Transverse colon (tissue), 4 donors: ENCODE measurements at places on chromosomes 12 and 14. TPM values are rescaled to one million over a fixed set of nuclear protein-coding genes. Genes with fewer than 3 reads are reported as not detected.
A peak's percentile ranks its signal among the peaks of the same experiment; 100 is the strongest.

- H3K27me3 ChIP-seq = no peaks in the 10 kb centered on the region
- no peak overlapping the region for H3K27ac ChIP-seq
- no peak overlapping the region for H3K4me3 ChIP-seq
- DNase-seq = no peak
Observed at GRCh38 chr12:114826244-114826643, 142.3 kb upstream of the TBX3 start.

- no peak for DNase-seq
- H3K27me3 ChIP-seq = peaks cover 12% of the 10 kb centered on the region
- no peak overlapping the region for H3K4me3 ChIP-seq
- no peaks in the 10 kb centered on the region for H3K4me1 ChIP-seq
- no peaks in the 10 kb centered on the region for H3K36me3 ChIP-seq
Observed at GRCh38 chr12:113134071-113134470, 1.5 kb downstream of the RASAL1 start.

GRCh38 chr14:49396801-49397200, 189.4 kb downstream of the RPS29 start:
- H3K27ac ChIP-seq = no peak overlapping the region
- H3K27me3 ChIP-seq = no peaks in the 10 kb centered on the region
- no peak overlapping the region for H3K4me3 ChIP-seq
- H3K4me1 ChIP-seq = no peaks in the 10 kb centered on the region
- no peaks in the 10 kb centered on the region for H3K36me3 ChIP-seq
- DNase-seq = no peak

- no peak overlapping the region for H3K4me3 ChIP-seq
- no peak for DNase-seq
- H3K4me1 ChIP-seq = no peaks in the 10 kb centered on the region
- no peak overlapping the region for H3K27ac ChIP-seq
- no peaks in the 10 kb centered on the region for H3K36me3 ChIP-seq
Observed at GRCh38 chr12:126781593-126781992, 1485.4 kb upstream of the TMEM132C start.

DNA sequence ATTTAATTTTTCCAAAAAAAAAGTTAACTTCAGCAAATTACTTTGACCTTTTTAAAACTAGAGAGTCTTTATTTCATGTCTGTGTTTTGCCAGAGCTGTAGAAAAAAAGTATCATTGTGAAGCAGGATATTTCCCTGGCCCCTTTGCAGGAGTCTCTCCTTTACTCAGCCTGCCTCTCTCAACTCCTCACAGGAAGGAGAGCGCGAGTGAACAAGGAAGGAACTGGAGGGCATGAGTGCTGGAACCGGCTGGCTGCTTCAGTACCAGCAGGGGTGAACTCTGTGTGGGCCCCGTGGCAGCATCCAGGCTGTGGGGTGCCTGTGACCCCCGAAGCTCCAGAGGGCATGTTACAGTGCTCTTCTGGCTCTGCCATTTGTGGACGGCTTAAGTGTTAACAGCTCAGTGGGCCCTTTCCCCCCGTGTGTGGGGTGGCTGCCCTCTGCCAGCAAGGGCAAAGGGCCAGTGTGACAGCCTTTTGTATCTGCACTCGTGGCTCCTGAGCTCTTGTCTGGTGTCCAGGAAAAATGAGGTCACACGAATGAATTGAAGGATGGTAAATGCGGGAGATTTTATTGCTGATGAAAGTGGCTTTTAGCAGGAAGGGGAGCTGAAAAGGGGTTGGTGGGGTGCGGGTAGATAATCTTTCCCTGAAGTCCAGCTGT, 76.6 kb upstream of the KCNH3 start:
- no peak overlapping the region for H3K4me3 ChIP-seq
- no peak for DNase-seq
- H3K36me3 ChIP-seq = no peaks in the 10 kb centered on the region

DNA sequence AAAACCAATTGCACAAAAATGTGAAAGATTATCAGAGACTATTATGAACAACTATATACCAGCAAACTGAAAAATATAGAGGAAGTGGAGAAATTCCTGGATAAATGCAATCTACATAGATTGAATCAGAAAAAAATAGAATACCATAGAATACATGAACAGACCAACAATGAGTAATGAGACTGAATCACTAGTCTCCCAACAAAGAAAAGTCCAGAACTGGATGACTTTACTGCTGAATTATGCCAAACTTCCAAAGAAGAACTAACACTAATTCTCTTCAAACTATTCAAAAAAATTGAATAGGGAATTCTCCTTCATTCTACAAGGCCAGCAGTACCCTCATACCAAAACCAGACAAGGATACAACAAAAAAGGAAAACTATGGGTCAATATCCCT, 60.6 kb downstream of the GUCY2C start:
- H3K4me1 ChIP-seq = no peaks in the 10 kb centered on the region
- H3K27me3 ChIP-seq = no peaks in the 10 kb centered on the region
- no peak for DNase-seq
- no peak overlapping the region for H3K4me3 ChIP-seq

DNA sequence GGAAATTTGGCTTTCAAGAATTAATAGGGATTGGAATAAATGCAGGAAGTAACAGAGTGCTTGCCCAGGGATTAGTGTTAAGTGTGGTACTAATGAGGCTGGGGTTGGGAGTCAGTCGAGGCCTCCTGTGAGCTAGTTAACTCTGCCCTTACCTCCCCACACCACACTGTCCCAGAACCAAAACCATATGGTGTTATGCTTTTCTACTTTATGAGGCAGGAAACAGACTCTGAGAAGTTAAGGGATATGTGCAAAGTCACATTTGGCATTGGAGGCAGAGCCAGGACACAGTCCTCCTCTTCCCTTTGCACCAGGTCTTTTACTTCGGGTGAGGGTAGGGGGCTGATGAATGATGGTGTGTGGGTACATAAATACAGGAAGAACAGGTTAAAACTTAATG, 41.9 kb downstream of the PELI2 start:
- H3K27ac ChIP-seq = no peak overlapping the region
- H3K4me1 ChIP-seq = no peaks in the 10 kb centered on the region
- H3K4me3 ChIP-seq = no peak overlapping the region
- H3K27me3 ChIP-seq = no peaks in the 10 kb centered on the region
- no peak for DNase-seq

GRCh38 chr12:123444092-123445026, 7.9 kb upstream of the RILPL2 start:
- H3K4me1 ChIP-seq = no peaks in the 10 kb centered on the region
- H3K27ac ChIP-seq = peak overlapping the region; percentile 41
- no peak overlapping the region for H3K4me3 ChIP-seq
- DNase-seq = no peak

- no peaks in the 10 kb centered on the region for H3K27me3 ChIP-seq
- H3K36me3 ChIP-seq = no peaks in the 10 kb centered on the region
- no peak overlapping the region for H3K27ac ChIP-seq
- no peak for DNase-seq
Observed at GRCh38 chr14:97361958-97362357, 564.8 kb downstream of the VRK1 start.

DNA sequence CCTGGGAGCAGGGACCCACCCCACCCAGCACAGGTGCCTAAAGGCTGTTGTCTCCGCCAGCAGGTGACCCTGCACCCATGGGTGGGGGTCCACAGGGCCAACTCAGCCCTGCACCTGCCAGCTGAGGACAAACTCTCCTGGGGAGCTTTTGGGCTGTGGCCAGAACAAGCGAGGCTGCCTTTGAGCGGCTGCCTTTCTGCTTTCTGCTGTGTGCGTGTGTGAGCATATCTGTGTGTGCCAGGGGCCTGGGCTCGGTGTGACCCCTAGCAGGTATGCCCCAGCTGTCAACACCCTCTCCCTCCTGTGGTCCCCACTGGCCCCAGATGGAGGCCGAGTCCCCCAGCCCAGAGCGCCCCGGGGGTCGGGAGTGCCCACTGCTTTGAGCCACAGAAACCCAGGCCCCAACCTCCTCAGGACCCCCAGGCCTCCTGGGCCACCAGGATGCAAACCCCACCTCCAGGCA, 25.9 kb upstream of the GPR132 start:
- H3K4me1 ChIP-seq = peaks cover 68% of the 10 kb centered on the region
- DNase-seq = peak; percentile 33
- peak overlapping the region; percentile 95 for H3K27ac ChIP-seq

- H3K4me3 ChIP-seq = no peak overlapping the region
- no peak overlapping the region for H3K27ac ChIP-seq
- DNase-seq = no peak
- H3K36me3 ChIP-seq = no peaks in the 10 kb centered on the region
Observed at GRCh38 chr12:46590991-46591703, 218.6 kb upstream of the SLC38A2 start.

- H3K36me3 ChIP-seq = no peaks in the 10 kb centered on the region
- no peaks in the 10 kb centered on the region for H3K4me1 ChIP-seq
- no peak overlapping the region for H3K27ac ChIP-seq
- no peak for DNase-seq
- no peak overlapping the region for H3K4me3 ChIP-seq
Observed at GRCh38 chr14:80206351-80207080, 4.8 kb downstream of the DIO2 start.

GRCh38 chr14:26172396-26172795, 425.4 kb downstream of the NOVA1 start:
- H3K36me3 ChIP-seq = no peaks in the 10 kb centered on the region
- no peaks in the 10 kb centered on the region for H3K27me3 ChIP-seq
- H3K27ac ChIP-seq = no peak overlapping the region
- DNase-seq = no peak
- H3K4me3 ChIP-seq = no peak overlapping the region
- H3K4me1 ChIP-seq = no peaks in the 10 kb centered on the region

KRT3 gene
- total RNA-seq = not detected

SLCO1C1 gene
- total RNA-seq = 0.79 TPM

TRHDE gene
- total RNA-seq = 18.7 TPM

PPP1R3E gene
- 13.9 TPM for total RNA-seq

HCAR3 gene
- not detected for total RNA-seq

FAM222A gene
- total RNA-seq = 1.8 TPM

CTSG gene
- not detected for total RNA-seq

PRH2 gene
- not detected for total RNA-seq

MYH7 gene
- total RNA-seq = not detected
